ENCODE measurements at places on chromosomes 4 and X. TPM values are rescaled to one million over a fixed set of nuclear protein-coding genes. Genes with fewer than 3 reads are reported as not detected.

Gene DAPP1
- total RNA-seq = 23.6 TPM

DNA sequence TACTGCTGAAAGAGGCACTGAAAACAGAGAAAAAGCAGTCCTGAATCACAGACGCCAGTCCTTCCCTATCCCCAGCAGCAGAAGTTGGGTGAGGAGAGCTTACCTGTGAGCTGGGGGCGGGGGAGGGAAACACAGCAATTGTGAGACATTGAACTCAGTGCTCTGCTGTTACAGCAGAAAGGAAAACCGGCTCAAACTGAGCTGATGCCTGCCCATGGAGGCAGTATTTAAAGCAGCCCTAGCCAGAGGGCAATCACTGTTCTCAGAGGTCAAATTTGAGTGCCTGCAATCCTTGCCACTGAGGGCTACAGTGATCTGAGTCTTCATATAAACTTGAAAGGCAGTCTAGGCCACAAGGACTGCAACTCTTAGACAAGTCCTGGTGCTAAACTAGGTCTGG is 220.7 kb downstream of the GRXCR1 start:
- DNase-seq = no peak

Gene C4orf36
- not detected for total RNA-seq

DNA sequence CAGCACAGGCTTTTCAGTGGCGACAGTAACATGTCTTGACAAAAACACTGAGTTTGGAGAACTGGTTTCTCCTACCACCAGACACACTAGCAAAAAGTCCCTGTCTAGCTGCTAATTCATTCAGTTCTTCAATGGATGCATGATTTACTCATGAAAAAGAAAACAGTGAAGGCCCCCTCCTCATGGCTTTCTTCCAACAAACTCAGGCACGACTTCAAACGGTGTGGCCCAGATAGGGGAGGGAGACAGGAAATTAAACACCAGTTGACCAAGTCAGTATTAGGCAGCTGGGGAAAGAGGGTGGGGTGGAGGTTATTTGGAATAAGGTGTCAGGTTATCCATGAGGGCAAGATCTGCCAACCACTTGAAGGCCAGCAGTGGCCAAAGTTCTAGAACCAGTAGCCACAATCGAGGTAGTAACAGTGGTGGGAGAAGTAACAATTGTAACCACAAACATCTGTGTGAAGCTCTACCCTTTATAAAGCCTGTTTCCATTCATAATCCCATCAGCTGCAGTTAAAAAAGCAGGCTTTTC is 60.2 kb downstream of the SEPSECS start:
- DNase-seq = no peak

Gene APLN
- total RNA-seq = 0.26 TPM

Gene RHOXF2B
- not detected for total RNA-seq

GRCh38 chr4:48960988-48961635 is 25.0 kb upstream of the CWH43 start:
- DNase-seq = no peak

GRCh38 chrX:21373637-21374162 is 518 bp upstream of the CNKSR2 start:
- DNase-seq = peak; percentile 36

Data from activated CD4-positive, alpha-beta memory T cell treated with anti-CD3 and anti-CD28 coated beads for 36 hours (primary cell).